ENCODE measurements at places on chromosomes 7 and 10. TPM values are rescaled to one million over a fixed set of nuclear protein-coding genes. Genes with fewer than 3 reads are reported as not detected.

DNA sequence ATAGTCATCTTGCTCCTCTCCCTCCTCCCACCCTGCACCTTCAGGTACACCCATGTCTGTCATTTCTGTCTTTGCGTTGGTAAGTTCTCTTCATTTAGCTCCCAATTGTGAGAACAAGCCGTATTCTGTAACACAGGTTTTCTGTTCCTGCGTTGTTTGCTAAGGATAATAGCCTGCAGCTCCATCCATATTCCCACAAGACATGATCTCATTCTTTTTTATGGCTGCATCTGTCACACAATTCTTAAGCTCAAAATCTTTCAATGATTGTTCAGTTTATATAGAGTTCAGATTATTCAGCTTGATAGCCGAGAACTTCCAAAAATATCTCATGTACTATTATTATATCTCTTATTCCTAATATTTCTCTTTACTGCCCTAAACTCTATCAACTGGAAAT lies 16.0 kb upstream of the TMEM168 start:
- DNase-seq = no peak

DNA sequence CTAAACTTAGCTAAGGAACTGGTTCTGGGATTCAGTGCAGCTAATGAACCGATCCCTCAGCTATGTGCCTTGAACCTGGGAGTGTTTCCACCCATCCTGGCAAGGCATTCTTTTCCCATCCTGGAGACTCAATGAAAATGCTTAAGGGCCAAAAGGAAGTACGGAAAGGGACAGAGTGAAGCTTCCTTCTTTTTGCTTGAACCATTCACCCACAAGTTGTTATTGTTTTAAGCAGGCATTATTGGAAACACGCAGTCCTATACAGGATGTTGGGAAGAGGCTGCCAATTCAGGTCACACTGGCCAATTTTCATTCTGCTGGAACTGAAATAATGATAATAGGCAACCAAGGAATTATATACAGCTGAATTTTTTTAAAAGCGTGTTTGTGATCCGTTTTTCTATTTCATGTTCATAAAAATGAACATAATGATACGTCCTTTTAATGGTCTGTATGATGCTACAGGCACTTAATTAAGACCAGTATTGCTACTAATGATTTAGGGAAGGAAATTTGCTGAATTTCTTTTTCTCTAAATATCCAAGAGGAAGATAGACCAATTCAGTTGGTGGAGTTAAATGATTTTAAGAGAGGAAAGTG lies 57.8 kb upstream of the FZD1 start:
- no peak for DNase-seq

GRCh38 chr10:126235979-126236851 lies 152.1 kb downstream of the ADAM12 start:
- no peak for DNase-seq

DNA sequence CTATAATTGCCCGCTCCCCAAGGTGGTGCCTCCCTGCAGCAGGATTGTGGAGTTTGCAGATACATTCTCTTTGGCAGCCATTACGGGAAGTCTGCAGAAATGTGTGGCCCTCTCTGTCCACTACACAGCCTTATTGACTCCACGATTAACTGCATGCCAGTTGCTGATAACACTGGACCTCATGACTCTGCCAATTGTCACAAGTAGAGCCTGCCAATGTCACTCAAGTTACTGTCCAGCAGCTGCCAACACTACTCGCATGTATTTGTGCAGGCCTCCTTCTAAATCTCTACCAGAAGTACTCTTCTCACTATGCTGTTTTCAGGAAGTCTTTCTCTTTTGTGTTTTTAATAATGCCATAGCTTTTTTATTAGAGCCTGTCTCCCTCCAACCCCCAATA lies 128.8 kb downstream of the PPP1R3A start:
- DNase-seq = no peak

GRCh38 chr7:157008206-157009169 lies 2.0 kb downstream of the MNX1 start:
- DNase-seq = no peak

Gene ADAM22
- 1.8 TPM for total RNA-seq

- no peak for DNase-seq
Observed at GRCh38 chr7:132028144-132028920, 471.9 kb upstream of the PODXL start.

Gene ZNF746
- total RNA-seq = 20.0 TPM

GRCh38 chr7:32221736-32222135 lies 151.5 kb upstream of the PDE1C start:
- DNase-seq = peak; percentile 4

GRCh38 chr7:148290538-148290937 lies 300.0 kb upstream of the C7orf33 start:
- DNase-seq = no peak

Data from mucosa of gallbladder (tissue), 1 donor.